ENCODE measurements at places on chromosomes 3 and 15.

DNA sequence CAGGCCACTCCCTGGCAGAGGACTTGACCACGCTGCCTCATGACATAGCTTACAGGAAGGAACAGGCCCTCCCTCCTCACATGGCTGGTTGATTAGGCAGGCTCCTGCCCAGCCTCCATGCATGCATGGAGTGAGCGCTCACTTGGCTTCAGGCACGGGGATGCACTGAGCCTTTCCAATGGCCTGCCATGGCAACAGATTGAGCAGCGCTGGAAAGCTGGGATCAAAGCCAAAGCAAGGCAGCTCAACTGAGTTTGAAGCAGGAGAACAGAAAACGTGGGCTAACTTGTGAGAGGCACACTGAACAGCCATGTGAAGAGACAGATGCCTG is 5.9 kb upstream of the GRAMD2A start:
- DNase-seq, result no peak

DNA sequence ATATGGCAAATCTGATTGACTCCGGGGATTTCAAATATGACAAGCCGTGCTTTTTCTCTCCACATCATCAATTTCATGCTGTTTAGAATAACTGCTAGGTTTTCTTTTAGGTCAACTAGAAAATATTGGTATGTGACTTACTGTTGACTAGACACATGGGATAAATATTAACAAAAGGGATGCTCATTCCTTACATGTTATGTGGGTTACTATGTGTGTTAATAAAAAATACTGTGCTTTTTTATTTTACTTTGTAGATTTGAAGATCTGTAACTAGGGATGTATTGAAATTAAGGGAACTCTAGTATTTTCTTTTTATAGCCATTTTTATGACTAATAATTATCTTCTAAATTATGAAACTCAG is 264.6 kb upstream of the COL8A1 start:
- no peak for DNase-seq

DNA sequence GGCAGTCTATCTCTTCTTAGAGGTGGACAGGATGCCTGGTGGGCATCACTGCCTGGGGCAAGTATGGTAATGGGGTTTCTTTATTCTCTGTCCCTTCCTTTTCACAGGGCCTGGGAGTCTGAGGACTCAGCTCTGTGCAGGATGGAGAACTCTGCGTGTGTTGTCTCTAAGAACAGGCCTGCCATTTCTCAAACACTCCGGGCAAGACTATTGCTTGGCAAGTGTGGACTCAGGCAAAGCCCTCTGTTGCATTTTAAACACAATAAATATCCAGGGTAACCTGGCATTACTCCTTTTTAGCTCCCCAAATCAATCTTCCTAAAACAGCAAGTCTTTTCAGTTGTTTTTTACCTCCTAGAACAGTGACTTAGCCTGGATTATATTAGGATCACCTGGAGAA is 185.1 kb upstream of the ROPN1 start:
- no peak for DNase-seq

GRCh38 chr3:71210257-71211007 is 373.1 kb downstream of the FOXP1 start:
- no peak for DNase-seq

DNA sequence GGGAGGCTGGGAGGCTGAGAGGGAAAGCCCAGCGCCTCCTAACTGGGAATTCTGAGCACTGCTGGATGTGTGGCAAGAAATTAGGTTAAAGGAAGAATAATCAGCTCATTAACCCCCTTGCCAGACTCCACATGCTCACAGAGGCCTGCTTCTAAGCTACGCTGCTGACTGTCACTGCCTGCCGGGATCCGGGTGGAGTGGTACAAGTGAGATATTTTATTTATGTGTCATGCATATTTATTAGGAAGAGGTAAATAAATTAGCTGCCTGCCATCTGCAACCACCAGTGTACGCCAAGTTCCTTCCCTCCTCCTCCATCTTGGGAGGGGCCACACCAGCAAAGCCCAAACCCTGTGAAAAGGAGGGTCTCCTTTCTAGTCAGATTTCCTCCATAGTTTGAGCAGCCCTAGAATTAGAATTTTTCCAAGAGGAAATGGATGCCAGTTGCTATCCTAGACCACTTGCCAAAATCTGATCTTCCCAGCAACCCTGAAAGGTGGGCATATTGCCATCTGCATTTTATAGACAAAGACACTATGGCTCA is 43.5 kb upstream of the GRIP2 start:
- DNase-seq, result no peak

GRCh38 chr3:87855616-87856015 is 203.2 kb downstream of the CGGBP1 start:
- DNase-seq, result no peak

- DNase-seq, result no peak
Observed at GRCh38 chr3:183984127-183984740, 33.5 kb downstream of the ABCC5 start.

DNA sequence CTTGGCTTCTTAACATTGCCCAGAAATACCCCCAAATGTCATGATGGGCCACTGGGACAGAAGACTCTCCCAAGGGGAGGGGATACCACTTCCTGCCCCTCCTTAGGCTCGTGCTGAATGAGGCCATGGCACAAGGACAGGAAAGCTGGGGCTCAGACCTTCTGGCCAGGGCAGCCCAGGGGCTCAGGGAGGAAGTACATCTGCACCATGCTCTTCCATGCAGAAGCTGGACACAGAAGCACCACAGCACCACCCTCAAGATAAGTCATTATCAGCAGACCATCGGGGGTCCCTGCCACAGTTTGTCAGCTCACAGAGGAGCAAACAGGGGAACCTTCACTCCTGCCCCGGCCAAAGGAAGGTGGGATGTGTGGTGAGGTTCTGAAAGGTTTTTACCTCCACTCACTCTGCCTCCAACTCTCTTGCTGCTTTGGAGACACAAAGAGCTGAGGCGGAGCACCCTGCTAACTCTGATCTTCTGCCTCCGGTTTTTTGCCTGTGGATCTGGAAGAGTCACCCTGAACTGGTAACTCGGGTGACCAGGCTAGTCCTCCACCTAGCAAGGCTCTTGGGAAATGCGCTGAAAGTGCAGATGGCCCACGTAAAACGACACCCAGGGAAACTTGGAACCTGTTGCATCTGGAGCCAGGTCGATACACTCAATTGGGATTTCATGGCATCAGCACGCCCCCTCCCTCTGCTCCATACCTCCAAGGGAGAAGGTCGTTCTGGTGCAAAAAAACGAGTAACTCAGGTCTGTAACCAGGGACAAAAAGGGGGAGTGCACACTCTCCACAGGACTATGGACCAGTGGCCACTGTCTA is 8.3 kb downstream of the BMF start:
- no peak for DNase-seq

DNA sequence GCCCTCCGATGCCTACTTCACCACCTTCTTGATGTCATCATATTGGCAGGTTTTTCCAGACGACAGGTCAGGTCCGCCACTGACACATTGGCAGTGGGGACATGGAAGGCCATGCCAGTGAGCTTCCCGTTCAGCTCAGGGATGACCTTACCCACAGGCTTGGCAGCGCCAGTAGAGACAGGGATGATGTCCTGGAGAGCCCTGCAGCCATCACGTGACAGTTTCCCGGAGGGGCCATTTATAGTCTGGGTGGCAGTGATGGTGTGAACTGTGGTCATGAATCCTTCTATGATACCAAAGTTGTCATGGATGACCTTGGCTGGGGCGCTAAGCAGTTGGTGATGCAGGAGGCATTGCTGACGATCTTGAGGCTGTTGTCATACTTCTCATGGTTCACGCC is 68.5 kb downstream of the ZNF609 start:
- no peak for DNase-seq

DNA sequence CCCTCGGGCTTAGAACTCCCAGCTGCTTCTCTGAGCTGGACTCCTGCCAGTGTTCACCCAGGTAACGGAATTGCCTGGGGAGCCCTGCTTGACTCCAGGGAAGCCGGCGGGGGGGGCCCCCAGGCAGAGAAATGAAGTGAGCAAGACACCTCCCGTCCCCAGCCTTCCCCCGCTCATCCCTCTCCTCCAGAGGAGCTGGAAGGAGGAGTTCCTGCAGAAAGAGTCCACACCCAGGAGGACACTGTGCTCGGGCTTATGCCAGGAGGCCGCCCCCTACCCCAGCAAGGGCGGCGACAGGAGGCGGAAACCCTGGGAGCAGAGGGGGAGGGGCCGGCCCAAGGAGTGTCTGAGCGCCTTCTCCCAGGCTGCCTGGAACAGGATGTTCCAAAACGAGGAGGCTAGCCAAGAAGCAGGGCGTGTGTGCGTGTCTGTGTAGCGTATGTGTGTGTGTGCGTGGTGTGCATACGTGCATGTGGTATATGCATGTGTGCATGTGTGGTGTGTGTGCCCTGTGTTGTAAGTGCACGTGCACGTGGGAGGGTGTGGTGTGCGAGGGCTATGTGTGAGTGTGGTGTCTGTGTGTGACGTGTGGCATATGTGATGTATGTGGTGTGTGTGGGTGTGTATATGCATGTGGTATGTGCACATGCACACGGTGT is 511.3 kb downstream of the SHQ1 start:
- DNase-seq, result no peak

DNA sequence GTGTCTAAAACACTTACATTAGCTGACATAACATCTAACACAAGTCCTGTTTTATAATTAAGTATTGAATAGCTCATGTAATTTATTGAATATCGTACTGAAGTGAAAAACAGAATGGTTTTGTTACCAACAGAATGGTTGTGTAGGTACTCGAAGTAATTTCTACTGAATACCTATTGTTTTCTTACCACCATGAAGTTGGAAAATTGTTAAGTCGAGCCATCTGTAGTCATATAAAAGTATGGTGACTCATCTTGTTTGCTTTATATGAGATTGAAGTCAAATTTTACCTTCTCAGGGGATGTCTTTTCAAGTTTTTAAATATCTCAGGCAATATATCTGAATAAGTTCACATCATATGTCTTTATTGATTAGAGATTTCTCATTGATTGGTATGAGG is 37.6 kb downstream of the PIAS1 start:
- DNase-seq, result no peak

Data from D721Med (cell line).